ENCODE measurements at places on chromosomes 6 and 20.

DNA sequence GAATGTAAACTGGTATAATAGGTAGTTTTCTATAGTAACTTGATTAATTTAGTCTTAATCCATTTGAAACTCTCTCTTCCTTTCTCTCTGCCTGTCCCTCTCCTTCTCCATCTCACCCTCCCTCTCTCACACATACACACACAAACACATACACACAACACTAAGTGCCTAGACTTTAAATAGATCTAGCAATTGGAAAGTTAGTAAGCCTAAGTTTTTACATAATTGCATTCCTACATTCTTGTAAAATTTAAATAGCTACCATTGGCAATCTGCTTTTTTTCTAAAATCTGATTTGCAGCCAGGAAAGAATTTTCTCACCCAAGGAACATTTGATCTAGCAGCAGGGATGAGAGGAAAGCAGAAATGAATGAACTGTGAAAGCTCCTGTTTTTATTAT, 15.7 kb downstream of the GFRA4 start:
- no peak for DNase-seq

DNA sequence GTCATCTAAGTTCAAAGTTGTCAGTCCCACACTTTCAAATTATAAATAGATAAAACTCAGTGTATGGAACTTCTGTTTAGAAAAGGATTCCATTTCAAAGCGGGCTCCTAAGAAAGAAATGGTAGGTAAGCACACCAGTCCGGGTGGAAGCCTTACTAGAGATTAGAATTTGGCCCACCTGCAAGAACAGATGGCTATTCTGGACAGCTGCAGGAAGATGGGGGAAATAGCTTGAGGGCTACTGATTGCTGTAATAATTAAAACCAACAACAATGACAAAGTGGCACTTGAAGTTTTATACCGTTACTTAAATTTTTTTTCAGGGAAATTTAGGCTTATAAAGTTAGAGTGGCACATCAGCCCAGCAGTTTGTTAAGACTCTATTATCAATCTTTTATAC, 83.3 kb downstream of the HIVEP2 start:
- no peak for DNase-seq

GRCh38 chr6:135675862-135676261, 175.6 kb upstream of the PDE7B start:
- DNase-seq, result peak; percentile 58

DNA sequence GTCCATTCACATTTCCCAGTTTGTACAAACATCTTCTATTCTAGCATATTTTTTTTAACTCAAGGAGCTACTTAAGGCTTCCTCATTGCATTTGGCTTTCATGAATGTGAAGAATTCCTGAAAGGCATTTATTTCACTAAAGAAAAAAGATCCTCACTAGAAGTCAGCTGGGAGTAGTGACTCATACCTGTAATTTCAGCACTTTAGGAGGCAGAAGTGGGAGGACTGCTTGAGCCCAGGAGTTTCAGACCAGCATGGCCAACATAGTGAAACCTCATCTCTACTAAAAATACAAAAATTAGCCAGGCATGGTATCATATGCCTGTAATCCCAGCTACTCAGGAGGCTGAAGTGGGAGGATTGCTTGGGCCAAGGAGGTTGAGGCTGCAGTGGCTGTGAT, 30.9 kb upstream of the XRN2 start:
- peak; percentile 8 for DNase-seq

GRCh38 chr20:14951105-14951504, 613.7 kb upstream of the FLRT3 start:
- DNase-seq, result no peak

DNA sequence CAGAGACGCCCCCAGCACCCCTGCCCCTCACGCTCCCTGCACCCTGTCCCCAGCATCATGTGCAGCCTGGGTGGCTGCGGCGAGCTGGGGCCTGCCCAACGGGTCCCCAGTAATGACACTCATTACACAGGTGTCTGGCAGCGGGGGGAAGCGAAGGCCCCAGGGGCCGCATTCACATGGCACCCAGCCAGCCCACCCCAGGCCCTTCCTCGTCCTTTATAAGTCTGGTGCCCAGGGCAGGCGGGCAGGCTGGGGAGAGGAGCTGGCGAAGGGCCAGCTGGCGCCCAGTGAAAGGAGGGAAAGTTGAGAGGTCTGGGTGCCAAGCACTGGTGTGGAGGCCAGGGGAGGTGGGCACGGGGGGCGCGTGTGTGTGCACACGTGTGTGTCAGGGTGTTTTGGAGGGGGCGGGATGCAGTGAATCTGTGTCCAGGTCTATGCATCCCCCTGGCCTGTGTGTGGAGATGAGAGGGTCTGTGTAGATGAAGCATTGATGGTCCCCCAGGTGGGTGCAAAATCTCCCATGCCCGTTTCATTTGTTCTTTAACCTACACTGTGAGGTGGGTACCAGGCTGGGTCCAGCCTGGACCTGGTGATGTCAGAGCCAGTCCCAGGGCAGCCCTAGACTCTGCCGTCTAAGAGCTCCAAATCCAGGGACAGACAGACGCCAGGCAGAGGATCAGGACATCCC, 105.3 kb downstream of the CEBPB start:
- no peak for DNase-seq

- no peak for DNase-seq
Measured at GRCh38 chr20:16945619-16946018, 197.5 kb downstream of the OTOR start.

GRCh38 chr20:2006452-2007361, 12.8 kb upstream of the PDYN start:
- DNase-seq, result peak; percentile 54

DNA sequence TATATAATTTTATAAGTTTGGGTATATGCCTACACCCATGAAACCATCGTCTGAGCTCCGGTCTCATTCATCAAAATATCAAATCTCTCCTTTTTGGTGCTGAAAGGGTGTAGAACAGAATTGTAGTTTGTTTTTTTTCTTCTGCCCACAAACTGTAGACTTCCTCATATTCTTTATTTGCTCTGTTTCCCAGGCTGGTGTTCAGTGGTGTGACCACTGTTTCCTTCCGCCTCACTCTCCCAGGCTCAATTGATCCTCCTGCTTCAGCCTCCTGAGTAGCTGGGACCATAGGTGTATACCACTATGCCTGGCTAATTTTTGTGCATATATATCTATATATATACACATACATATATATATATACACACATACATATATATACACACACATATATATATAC, 139.6 kb upstream of the HCRTR2 start:
- DNase-seq, result no peak

DNA sequence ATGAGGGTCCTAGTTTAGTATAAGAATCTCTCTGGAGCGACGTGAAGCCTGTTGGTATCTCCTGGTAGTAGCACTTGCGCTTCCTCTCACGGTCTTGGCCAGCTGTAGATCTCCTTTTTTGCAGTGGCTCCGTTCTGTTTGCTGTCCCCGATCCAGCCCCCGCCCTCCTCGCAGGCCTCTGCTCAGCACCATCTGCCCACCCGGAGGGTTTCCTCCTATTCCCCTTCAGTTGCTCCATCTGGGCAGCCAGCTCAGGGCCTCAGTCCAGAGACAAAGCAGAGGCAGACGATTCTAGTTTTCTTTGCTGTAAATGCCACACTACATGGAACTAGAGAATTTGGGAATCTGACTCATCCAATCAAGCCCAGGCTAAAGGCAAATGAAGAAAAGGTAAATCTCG, 126.6 kb downstream of the TIAM2 start:
- no peak for DNase-seq

- no peak for DNase-seq
Measured at GRCh38 chr20:17868151-17868550, 100.4 kb downstream of the SNX5 start.

GRCh38 chr6:126873351-126873750, 245.1 kb upstream of the RSPO3 start:
- DNase-seq, result peak; percentile 45

DNA sequence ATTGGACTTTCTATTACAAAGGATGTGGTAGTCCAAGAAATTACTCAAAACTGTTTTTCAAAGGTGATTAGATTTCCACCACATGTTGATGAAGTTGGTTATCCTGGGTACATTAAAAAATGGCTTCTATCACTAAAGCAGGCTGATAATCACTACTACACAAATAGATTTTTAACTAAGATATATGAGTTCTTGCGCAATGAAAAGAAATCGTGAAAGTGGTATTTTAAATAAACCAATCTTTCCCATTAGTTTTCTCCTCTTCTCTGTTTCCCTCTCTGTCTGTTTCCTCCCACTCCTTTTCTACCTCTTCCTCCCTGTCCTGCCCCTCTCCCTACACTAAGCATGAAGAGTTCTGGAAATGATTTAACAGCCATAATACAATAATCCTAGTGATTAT, 487.9 kb upstream of the CITED2 start:
- DNase-seq, result no peak

- no peak for DNase-seq
Measured at GRCh38 chr6:129860908-129861665, at the start of gene TMEM244. Gene TMEM244, minus strand, starts transcription at chr6:129861315. Its CDS starts 127 bp downstream, at chr6:129861188.

DNA sequence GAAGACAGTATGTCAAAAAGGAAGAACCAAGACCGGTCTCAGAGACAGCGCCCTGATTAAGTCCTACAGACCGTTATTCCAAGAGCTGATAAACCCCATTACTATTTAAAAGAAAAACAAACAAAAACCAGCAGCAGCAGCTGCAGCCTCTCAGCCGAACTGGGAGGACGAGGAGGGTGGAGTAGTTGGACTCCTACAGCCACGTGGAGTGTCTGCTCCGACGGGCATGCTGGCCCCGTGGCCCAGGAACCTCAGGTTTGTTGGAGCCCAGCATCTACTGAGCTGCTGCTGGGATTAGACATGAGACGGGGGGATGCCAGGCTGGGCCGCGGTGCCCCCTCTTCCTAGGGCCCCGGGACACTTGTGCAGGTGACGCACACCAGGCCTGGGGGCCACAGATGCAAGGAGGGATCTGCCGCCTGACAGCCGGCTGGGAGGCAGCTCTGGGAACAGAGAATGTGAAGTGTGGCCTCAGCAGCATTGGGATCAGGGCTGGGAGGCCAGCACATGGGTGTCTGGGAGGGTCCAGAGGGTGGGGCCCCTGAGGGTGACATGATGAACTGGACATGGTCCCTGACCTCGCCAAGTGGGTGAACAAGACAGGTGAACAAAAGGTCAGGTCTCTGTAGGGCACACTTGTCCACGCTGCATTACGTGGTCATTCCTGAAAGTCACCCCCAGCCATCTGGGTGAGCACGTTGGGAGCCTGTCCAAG, 2.9 kb upstream of the ZBTB46 start:
- DNase-seq, result peak; percentile 44

GRCh38 chr20:8306937-8307336, 174.9 kb downstream of the PLCB1 start:
- no peak for DNase-seq

- DNase-seq, result no peak
Measured at GRCh38 chr6:13544454-13545186, 29.8 kb upstream of the SIRT5 start.

- peak; percentile 42 for DNase-seq
Measured at GRCh38 chr6:165834613-165835259, 171.7 kb upstream of the PDE10A start.

- DNase-seq, result no peak
Measured at GRCh38 chr20:62117658-62118057, 4.6 kb upstream of the LSM14B start.

GRCh38 chr6:17865243-17865642, 122.2 kb downstream of the KIF13A start:
- DNase-seq, result no peak

DNA sequence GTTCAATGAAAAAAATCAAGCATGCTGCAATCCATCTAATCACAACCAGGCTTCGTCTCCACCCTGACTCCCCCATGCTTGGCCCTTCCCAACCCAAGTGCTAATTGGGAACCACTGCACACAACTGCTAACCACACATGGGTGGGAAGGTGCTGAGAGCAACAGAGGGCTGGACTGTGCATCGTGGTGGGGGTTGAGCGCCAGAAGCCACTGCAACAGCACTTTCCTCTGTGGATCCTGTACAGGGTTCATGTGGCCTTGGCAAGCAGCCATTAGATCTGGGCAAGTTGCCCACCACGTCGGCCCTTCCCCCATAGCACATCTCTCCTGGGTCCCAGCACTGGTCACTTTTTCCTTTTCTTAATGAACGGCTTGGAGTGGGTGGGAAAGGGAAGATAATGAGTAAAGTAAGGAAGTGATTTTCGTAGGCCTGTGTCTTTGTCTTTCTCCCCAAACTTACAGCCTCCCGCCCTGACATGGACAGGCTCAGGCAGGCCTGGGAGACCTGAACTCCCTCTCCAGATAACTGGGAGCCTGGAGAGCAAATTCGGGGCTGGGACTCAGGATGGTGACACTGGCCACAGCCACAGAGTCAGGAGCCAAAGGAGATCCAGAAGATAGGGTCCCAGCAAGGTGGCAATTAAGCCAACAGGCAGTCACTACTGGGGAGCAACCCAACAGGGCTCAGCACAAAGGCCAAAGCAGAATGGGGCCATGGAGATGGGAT, 34.4 kb upstream of the MRPS10 start:
- peak; percentile 69 for DNase-seq

DNA sequence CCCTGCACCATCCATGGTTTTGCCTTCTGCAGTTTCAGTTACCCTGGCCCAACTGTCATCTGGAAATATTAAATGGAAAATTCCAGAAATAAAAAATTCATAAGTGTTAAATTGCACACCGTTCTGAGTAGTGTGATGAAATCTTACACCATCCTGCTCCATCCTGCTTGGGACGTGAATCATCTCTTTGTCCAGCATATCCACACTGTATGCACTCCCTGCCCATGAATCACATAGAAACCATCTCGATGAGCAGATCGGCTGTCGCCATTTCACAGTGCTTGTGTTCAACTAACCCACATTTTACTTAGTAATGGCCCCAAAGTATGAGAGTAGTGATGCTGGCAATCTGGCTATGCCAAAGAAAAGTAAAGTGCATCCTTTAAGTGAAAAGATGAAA, 105.9 kb upstream of the ID4 start:
- peak; percentile 87 for DNase-seq

DNA sequence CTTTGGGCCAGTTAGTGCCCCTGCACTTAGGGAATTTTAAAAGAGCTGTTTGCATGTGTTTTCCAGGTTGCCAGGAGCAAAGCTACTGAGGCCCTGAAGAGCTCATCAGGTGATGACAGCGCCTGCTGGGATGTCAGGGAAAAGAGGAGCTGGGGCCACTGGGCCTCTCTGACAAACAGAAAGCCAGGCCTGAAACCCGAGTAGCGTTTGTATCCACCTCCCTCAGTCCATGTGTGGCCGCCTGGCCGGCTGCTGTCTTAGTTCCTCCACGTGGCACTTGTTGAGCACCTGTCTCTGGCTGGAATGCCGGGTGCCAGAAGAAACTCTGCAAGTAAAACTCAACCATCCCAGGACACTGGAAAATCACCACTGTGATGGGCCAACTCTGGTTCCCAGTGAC, 601.2 kb downstream of the CDH26 start:
- DNase-seq, result no peak

DNA sequence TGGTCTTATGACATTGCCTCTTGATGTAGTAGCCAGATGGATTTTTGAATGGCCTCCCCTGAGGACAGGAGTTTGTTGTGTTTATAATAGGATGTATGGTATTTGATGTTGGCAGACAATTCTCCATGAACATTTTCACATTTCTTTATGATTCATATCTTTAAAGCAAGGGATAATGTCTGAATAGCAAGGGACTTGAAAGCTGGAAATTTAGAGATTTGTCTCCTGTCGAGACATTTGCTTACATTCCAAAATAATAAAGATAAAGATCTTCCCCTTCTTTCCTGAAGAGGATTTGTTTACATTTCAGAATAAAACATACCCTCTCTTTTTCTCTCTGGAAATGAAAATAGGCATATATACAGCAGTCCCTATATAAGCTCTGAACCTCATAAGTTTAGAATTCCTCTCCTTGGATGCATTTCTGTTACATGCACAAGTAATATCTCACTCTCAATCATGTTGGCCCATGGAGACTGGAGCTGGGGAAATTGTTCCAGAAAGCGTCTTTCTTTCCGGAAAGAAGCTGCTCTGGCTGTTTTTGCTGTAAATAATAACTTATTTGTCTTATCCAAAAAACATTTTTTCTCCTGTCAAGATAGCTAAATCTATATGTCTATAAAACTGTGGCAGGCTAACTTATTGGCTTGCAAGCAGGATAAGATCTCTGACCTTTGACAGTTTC, 42.5 kb upstream of the ASCC3 start:
- no peak for DNase-seq

Measured in fibroblast of pulmonary artery (primary cell).